Left lobe of liver (tissue), 2 donors: ENCODE measurements at places on chromosomes 1 and 21.

DNA sequence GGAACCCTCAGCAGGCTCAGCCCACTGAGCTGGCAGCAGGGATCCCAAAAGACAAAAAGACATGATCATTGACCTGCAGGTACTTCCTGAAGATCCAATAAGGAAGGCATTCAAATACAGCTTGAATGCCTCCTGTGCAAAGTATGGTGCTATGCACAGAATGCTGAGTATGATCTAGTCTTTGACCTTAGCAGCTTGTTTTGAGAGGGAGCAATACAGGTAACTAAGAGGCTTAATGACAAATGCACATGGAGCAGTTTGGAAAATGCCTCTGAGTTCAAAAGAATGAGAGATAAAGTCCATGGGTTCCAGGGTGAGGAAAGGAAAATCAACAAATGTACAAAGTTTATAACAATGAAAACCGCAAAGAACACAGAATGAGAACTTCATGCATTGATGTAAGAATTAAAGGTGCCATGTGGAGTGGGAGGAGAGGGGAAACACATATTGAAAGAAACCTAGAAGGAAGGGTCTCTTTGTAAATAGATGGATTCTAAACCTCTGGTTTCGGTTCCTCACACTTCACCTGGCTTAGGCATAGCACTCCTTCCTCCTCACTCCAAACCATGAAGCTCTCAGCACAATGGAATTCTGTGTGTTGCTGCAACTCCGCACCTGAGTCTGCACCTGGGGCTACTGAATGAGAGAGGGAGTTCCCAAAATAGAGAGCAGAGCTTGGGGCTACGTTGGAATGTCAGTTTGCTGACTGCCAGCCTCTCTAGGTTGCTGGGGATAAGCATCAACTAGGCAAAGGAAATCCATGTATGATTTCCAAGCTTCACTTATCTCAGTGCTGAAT is 77.6 kb downstream of the PLXNA2 start:
- DNase-seq, result no peak

GRCh38 chr1:51284487-51284954 is 45.8 kb downstream of the TTC39A start:
- DNase-seq, result peak; percentile 71

DNA sequence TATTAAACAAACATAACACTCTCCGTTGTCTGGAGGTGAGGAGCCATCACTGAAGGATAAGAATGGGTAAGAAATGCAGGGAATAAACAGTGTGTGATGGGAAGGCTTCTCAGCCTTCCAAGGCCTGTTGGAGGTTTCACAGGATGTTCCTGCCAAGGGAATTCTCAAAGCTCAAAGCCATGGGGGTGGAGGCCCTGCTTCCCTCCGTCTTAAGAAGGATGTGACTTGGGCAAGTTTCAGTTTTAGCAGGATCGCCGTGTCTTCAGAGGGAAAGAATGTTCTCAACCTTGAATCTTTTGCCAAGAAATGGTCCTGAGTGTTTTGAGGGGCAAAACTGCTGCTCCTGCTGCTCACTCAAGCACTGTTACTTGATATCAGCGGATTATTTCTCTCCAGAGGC is 41.7 kb upstream of the IL20 start:
- DNase-seq, result no peak

GRCh38 chr1:32275424-32275823 is 16.5 kb upstream of the HDAC1 start:
- DNase-seq, result no peak

- DNase-seq, result no peak
Measured at GRCh38 chr1:210299501-210299900, 29.2 kb upstream of the HHAT start.

DNA sequence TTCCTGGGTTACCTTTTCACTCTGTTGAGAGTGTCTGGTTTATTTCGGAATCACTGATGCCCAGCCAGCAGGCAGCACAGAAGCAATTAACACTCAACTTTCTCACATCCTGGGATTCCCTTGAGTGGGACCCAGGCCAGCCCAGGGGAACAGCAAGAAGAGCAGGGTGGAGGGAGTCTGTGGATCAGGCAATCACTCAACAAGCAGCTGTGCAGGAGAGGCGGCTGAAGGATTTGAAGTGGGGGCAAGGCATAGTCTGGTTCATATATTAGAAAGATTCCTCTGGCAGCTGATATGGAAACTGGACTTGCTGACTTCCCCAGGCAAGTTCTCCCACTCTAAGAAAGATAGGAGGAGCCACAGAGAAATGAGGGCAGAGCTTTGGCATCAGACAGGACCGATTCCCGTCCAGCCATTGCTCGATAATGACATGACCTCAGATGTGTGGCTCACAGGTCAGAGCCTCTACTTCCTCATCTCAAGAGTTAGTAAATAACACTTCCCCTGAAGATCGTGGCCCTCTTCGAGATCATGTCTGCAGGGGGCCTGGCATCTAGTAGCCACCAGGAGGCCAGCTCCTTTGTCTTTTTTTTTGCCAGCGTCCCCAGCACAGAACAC is 12.4 kb downstream of the EPHA8 start:
- DNase-seq, result no peak

DNA sequence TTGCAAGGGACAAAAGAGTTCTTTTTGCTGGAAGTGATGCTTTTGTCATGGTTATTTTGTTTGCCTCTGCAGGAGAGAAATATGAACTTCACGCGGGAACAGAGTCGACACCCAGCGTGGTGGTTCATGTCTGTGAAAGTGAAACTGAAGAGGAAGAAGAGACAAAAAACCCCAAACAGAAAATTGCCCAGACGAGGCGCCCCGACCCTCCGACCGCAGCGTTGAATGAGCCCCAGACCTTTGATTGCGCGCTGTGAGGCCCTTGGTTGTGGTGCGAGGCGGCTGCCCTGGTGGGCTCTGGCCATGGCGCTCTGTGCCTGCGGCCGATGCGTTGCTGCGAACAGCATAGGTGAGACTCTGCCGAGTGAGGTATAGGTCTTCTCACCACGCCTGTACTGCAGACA is 20.9 kb upstream of the NCMAP start:
- DNase-seq, result no peak

- peak; percentile 93 for DNase-seq
Measured at GRCh38 chr1:153658400-153659174, at the start of gene SNAPIN. Gene SNAPIN (plus strand): TSS chr1:153658703. CDS start chr1:153658744, 41 bp downstream.

GRCh38 chr21:33668180-33668579 is 25.9 kb downstream of the ITSN1 start:
- no peak for DNase-seq

DNA sequence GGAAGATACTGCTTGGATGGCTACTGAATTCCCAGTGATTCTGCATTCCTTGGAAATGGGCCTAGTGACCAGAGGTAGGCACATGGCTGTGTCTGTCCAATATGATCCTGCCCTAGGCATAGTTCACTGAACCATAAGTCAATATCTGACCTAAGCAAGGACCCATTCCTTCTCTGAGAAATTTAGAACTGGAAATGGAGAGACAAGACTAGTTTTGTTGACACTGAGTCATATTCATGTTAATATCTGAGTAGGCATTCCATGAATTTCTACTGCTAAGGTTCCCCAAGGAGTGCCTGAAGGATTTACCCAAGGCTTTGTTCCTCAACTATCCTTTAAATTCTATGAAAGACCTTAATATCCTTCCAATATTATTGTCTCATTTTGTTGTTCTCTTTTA is 329.8 kb upstream of the BEND5 start:
- no peak for DNase-seq

GRCh38 chr21:21367583-21367982 is 369.4 kb downstream of the NCAM2 start:
- DNase-seq, result no peak

DNA sequence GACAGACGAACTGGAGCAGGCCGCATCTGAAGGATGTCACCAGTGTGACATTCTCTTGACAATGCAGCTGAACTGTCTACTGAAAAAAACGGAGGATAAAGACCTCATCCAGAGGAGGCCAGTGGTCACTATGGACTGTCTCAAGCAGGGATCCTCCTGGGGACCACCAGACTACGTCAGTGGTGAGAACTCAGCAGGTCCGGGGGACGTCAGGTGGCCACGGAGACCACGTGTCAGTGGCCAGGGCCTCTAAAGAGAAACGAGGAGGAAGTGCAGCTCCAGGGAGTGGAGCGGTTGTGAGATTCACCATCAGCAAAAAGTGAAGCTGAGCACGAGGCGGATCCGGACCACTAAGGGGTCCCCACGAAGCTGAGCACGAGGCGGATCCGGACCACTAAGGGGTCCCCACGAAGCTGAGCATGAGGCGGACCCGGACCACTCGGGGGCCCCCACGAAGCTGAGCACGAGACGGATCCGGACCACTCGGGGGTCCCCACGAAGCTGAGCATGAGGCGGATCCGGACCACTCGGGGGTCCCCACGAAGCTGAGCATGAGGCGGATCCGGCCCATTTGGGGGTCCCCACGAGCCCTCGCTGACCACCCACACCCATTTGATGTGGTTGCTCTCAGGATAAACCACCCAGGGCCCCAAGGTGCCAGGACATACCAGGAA is 13.5 kb upstream of the TMEM240 start:
- DNase-seq, result no peak

DNA sequence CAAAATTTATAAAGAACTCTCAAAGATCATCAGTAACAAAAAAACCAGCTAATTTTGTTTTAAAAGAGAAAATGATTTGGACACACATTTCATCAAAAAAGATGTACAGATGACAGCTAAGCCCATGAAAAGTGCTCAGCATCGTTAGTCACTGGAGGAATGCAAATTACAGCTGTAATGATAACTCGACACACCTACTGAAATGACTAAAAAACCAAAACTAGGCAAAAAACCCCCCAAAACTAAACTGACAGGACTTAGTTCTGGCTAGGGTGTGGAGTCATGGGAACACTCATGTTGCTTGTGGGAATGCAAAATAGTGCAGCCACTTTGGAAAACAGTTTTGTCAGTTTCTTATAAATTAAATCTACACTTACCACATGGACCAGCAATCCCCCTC is 59.5 kb downstream of the CNIH3 start:
- no peak for DNase-seq

- no peak for DNase-seq
Measured at GRCh38 chr1:41394959-41395956, 34.0 kb downstream of the FOXO6 start.
